ENCODE measurements at places on chromosomes 1 and 21.

GRCh38 chr1:44911026-44911425 lies 68.0 kb upstream of the PTCH2 start:
- DNase-seq = no peak

GRCh38 chr1:162391790-162392563 lies 10.4 kb downstream of the C1orf226 start:
- DNase-seq = peak; percentile 8

- peak; percentile 24 for DNase-seq
Observed at GRCh38 chr21:17387030-17387617, 125.7 kb upstream of the CXADR start.

DNA sequence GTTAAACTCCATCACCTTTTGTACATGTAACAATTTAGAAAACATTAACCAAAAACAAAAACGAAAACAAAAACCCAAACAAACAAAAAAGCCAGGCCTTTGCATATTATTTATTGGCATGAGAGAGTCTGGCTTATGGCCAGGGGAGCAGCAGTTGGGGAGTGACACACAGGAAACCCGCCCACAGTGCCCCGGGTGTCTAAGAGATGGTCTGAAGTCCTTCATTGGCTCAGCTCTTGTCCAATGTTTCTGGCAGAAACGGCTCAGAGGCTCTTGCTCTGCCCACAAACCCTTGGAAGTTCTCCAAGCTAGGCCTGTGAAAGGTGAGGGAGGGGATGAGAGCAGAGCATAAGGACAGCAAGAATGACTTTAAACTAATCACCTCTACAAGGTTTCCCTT lies 131.5 kb downstream of the CNIH3 start:
- DNase-seq = no peak

- DNase-seq = no peak
Observed at GRCh38 chr1:199545780-199546179, 481.7 kb upstream of the NR5A2 start.

GRCh38 chr1:66251546-66251945 lies 282.4 kb upstream of the SGIP1 start:
- no peak for DNase-seq

DNA sequence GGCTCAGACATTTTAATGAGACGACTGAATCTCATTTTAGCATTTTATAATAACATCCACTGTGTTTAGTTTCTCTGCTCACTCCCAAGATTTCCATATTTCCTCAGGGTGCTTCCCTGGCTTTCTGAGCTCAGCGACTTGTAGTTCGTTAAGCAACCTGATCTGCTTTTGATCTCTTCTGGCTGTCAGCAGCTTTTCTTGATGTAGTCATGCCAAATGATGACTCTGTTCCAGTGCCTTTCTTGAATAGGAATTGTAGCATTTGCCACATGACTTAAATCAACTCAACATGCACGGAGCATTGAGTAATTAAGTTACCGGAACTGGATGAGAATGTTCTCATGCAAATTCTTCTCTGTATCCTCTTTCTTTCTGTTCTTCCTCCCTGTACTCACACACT lies 246.1 kb downstream of the FMN2 start:
- peak; percentile 83 for DNase-seq

GRCh38 chr1:172609528-172609927 lies 49.4 kb upstream of the FASLG start:
- DNase-seq = no peak

DNA sequence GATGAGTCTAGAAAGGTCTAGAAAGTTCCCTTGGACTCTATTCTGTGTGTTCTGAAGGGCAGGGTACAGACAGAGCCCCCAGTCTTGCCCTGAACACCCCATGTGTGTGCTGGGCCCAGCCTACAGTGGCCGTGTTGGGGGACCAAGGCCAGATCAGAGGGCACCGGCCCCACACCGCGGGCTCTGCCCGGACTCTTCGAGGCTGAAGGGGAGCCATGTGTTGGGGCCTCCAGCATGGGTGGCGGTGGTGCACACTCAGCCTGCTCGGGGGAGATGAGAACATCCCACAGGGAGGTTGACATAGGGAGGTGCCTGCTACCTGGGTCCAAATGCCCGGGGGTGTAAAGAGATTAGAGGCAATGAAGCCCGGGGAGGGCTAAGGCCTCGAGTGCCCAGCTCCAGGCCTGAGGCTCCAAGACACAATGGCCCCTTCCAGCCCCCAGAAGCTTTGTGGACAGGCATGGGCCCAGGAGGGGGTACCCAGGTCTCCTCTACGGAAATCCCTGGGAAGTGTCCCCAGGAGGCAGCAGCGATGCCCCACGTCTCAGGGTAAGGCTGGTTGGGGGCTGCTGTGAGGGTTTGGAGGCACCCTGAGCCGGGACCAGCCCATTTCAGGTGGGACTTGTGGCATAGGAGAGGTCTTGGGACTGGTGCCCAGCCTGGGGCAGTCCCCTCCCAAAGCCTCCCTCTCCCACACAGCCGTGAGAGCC lies 12.1 kb downstream of the ARHGEF16 start:
- no peak for DNase-seq

GRCh38 chr21:34203851-34204420 lies 130.6 kb downstream of the MRPS6 start:
- no peak for DNase-seq

- no peak for DNase-seq
Observed at GRCh38 chr1:186463511-186463910, 2.6 kb upstream of the PDC start.

GRCh38 chr1:14778898-14779865 lies 180.7 kb downstream of the KAZN start:
- no peak for DNase-seq

DNA sequence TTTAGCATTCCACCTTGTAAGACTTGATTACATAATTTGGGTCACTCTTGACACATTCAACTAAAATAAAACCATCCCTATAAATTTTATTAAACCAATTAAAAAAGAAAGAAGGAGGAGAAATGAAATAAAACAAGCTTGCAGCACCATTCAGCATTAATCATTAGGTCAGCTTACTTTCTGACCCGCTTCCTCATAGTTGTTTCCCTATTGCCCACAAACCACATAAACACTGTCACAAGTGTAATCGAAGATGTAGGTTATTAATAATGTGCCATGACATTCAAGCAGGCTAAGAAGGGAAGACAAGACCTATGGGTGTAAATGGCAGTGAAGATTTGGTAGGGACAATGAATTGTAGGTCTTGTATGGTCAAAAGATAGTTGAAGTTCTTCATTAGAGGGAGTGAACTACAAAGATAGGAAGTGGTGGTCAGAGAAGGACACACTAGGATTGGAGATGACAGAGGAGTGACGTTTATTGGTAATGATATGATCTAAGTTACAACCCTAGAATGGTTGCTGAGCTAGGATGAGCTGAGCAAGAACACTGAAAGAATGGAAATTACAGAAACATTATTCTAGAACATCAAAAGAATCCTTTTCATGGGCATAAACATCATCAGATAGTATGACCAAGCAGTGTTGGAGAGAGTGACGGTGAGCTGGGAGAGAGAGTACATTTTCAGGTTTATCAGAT lies 231.5 kb downstream of the KCNT2 start:
- no peak for DNase-seq

DNA sequence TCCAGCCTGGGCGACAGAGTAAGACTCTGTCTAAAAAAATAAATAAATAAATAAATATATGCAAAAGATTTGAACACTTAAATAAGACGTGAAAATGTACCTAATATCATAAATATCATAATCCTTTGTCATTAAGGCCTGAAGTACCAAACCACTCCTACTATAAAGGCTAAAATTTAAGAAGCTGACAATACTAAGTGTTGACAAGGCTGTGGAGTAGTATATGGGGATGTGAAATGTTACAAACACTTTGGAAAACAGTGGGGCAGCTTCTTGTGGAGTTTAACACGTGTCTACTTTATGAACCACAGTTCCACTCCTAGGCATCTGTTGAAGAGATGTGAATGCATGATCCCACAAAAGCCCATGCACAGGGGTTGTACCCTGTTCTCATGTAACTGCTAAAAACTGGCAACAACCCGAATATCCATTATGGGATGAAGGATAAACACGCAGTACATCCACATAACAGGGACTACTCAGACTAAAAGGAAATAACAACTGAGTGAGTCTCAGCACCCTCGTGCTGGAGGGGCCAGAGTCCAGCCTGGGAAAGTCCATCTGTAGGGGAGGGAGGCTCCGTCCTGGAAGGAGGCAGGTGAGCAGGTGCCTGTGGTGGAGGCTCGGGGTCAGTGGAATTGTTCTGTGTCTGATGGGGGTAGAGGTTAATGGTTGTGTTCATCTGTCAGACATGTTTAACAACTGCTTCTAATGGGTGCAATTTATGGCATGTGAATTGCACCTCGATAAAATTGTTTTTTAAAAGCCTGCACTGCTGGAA lies 6.7 kb upstream of the SLC19A1 start:
- no peak for DNase-seq

GRCh38 chr1:84870591-84870990 lies 22.4 kb downstream of the LPAR3 start:
- DNase-seq = no peak

- DNase-seq = no peak
Observed at GRCh38 chr1:88780485-88780884, 96.4 kb downstream of the PKN2 start.

GRCh38 chr21:38600106-38600505 lies 101.8 kb upstream of the ERG start:
- no peak for DNase-seq

GRCh38 chr1:46246548-46247435 lies 771 bp upstream of the RAD54L start:
- DNase-seq = no peak

GRCh38 chr21:45164124-45164511 lies 89.7 kb downstream of the ADARB1 start:
- no peak for DNase-seq

- DNase-seq = no peak
Observed at GRCh38 chr1:209550519-209550918, 33.0 kb upstream of the CAMK1G start.

GRCh38 chr1:3306583-3307291 lies 147.7 kb upstream of the ARHGEF16 start:
- DNase-seq = no peak

- DNase-seq = no peak
Observed at GRCh38 chr1:235937123-235937522, 70.4 kb upstream of the LYST start.

DNA sequence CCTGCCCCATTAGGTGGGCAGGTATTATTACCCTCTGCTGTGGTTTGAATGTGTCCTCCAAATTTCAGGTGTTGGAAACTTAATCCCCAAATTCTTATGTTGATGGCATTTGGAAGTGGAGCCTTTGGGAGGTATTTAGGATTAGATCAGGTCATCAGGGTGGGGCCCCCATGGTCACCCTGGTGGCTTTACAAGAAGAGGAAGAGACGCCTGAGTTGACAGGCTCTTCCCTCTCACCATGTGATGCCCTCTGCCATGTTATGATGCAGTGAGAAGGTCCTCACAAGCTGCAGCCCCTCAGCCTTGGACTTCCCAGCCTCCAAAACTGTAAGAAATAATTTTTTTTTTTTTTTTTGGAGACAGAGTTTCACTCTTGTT lies 8.8 kb upstream of the THEMIS2 start:
- DNase-seq = no peak

DNA sequence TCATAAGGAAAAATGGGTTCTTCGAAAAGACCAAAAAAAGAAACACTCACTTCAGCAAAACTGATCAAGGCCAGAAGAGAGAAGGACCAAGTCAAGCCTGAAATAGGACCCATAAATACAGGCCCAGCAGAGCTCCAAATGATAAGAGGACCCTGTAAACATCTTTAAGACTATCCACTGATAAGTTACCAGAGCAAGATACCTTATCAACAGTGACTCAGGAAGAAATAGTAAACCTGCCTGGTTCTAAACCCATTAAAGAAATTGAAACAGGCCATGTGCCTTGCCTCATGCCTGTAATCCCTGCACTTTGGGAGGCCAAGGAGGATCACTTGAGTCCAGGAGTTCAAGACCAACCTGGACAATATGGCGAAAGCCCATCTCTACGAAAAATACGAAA lies 81.8 kb upstream of the ERRFI1 start:
- no peak for DNase-seq

DNA sequence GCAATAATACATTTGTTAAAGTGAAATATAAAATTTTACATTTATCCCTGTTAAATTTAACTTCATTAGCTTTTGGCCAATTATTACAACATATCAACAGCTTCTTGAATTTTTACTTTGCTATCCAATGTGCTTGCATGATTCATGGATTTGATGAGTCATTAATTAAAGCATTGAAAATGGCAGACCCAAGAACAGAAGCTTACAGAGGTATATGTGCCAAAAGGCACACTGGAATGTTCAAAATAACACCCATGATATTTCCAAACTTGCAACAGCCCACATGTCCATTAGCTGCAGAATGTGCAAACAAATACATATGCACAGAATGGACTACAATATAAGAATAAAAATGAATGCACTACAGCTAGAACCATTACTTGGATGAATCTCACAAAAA lies 76.4 kb upstream of the MAN1A2 start:
- no peak for DNase-seq

GRCh38 chr1:97192872-97193572 lies 471.4 kb downstream of the PTBP2 start:
- peak; percentile 88 for DNase-seq

DNA sequence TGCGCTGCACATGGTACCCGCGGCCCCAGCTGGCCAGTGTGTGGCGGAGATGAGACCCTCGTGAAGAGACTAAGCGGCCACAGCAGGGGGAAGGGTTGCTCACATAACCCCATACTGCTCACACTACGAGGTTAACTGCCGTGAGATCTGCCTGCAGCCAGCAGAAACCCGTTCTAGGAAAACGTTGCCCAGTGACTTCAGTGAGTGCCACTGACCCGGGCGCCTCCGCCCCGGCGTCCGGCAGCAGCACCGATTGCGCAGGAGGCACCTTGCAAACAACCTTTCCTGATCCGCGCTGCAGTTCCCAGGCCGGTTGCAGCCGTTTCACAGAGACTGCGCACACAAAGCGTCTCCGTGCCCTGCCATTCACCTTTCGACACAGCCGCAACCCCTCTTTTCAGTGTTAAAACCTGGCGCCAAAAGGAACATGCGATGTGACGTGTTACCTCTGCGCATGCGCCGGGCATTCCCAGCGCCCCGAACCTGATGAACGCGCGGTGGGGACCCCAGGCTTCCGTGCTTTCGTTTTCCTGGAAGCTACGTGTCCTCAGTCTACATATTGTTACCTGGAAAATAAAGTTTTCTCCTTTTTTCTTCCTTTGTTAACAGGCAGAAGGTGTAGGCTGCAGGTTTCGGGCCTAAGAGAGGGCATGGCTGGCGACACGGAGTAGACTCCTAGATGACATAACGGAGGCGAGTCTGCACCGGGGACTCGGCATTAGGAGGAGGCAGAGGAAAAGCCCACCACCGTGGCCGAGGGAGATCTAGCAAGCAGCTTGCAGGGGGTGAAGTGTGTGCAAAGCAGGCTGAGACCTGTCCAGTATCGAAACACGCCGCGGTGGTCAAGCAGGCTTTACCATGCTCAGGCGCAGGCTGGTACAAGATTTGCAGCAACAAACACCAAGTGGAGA lies 8.9 kb downstream of the VPS26C start:
- no peak for DNase-seq

GRCh38 chr1:208691012-208691411 lies 446.8 kb upstream of the PLXNA2 start:
- DNase-seq = no peak

DNA sequence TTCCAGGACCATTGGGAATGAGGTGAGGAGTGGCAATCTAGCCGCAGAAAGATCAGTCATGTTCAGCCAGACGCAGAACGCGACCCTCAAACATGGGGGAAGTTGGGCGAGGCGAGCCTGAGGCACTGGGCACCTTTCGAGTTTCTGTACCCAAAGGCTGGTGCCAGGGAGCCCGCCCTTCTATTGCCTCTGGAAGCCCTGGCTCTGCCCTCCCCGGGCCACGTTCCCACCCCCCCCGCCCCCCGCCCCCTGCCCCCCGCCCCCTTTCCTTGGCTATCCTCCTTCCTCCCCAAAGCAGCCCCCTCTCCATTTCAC lies 2.2 kb upstream of the ZBTB7B start:
- DNase-seq = no peak

GRCh38 chr1:156751451-156751756 lies at the start of gene HDGF:
TSS of gene HDGF (minus strand) at chr1:156751675. CDS start at chr1:156751429, 246 bp downstream.
- no peak for DNase-seq

All from amniotic stem cell (primary cell).